ENCODE measurements at places on chromosomes 7 and 10. TPM values are rescaled to one million over a fixed set of nuclear protein-coding genes. Genes with fewer than 3 reads are reported as not detected.

CFAP70 gene
- polyA plus RNA-seq: 12.4 TPM

GRCh38 chr7:83005410-83005809, 157.3 kb downstream of the PCLO start:
- no peak for DNase-seq

DNA sequence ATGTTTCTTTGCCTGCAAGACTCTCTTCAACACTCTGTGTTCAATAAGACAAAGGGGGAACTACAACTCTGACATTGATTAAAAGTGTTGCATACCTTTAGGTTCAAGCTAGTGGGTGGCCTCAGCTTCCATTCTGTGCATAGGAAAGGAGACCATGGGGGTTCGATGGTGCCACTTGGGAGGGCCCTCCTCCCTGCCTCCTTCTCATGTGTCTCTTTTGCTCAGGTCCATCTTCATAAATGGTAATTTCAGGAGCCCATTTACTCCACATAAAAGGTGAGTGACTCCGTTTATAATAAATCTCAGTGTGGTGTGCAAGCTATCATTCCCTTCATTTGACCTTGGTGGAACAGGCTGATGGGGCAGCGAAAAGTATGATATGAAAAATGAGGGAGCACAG, 285.1 kb downstream of the LRMDA start:
- DNase-seq: no peak

GRCh38 chr10:44439239-44439957, 54.5 kb upstream of the CXCL12 start:
- DNase-seq: no peak

DNA sequence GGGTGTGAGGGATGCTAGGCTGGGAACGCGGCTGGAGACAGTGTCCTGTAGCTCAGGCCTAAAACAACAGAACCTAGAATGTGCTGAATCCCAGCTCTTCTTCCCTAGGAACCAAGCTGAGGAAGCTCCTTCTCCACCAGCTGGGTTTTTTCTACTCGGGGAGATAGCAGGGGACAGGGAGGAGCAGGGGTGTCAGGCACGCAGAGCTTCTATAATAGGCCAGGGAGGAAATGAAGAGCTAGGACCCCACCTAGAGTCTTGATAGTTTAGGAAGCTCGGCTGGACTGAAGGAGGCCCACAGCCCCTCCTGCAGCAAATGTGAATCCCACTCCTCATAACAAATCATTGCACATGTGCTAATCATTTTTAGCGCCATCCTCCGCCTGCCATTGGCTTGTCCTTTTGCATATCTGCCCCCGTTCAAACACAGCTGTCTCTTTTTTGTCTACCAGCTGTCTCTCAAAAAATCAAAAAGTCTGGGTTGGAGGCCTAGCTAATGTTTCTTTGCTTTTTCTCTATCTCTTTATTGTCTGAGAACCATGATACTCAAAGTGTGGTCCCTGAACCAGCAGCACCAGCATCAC, 24.1 kb upstream of the FAM180A start:
- no peak for DNase-seq

- no peak for DNase-seq
These were observed 43.6 kb upstream of the CDK14 start for GRCh38 chr7:90552521-90552920.

- no peak for DNase-seq
These were observed 86.2 kb downstream of the FAM13C start for GRCh38 chr10:59276133-59276532.
